Urinary bladder (tissue), 4 donors: ENCODE measurements at places on chromosomes 7 and 10. TPM values are rescaled to one million over a fixed set of nuclear protein-coding genes. Genes with fewer than 3 reads are reported as not detected.

Gene TEX36
- total RNA-seq = not detected

DNA sequence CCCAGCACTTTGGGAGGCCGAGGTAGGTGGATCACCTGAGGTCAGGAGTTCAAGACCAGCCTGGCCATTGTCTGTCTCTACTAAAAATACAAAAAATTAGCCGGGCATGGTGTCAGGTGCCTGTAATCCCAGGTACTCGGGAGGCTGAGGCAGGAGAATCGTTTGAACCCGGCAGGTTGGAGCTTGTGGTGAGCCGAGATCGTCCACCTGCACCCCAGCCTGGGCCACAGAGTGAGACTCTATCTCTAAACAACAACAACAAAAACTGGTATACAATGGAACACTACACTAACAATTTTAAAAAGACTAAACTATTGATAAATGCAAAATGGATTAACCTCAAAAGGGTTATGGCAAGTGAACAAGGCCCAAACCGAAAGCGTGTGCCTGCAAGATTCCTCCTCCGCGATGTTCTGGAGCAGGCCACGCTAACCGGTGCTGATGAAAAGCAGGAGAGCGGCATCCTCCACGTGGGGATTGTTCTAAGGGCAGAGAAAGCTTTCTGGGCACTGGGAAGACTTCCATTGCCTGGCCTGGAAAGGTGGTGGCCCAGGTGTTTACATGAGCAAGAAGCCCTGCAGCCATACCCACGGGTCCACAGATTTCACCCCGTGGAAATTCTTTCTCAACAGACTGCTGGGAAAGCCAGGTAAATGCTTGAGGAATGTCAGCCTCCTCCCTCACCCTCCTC lies 53.8 kb downstream of the PDGFA start:
- no peak for DNase-seq

GRCh38 chr7:28409716-28410627 lies 2.3 kb upstream of the CREB5 start:
- no peak for DNase-seq

- DNase-seq = no peak
Observed at GRCh38 chr10:86603256-86603655, 51.1 kb upstream of the OPN4 start.

DNA sequence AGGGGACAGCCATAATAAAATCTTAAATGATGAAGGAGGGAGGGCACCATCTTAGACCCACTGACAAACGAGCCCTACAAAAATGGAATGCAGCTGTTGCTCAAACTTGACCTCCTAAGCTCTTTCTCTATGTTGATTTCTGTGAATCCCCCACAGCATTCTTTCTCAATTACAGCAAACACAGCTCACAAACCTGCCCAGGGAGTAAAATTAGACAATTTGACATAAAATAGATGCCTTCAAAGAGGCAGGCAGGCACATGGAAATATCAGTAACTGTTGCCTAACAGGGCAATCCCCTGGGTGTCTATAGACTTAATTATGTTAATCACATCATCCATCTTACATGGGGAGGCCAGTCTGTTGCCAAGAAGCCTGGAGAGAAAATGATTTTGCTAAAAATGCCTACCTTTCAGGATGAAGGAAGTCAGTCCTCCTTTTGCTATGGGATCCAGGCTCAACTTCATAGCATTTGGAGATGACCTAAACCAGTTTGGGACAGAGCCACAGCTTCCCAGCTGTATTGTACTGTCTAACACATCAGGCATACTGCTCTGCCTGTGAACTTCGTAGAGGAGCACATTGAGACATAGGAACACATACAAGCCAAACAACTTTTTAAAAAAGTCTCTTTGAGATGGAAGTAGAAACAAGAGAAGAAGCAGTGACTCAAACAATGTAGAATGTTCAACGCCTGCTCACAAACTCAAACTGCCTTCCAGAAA lies 1177.4 kb downstream of the SORCS1 start:
- DNase-seq = no peak
